Cardiac fibroblast (primary cell): ENCODE measurements at places on chromosomes 3 and 15.

DNA sequence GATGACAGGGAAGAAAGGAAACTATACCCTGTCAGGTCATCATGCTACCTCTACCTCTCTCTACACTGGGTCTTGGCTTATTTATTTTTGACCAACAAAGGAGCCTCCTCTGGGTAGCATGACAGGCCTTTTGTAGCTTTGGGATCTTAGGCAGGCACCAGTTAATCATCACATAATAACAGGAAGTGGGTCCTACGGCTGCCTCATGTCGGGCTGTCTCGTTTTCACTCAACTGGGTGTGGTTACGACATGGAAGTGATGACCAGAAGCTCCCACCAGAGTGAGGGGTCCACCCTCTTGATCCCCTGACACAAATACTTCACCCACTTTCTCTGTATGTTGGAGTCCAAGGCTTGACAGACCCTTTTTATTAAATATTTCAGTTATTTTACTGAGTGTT lies 105.3 kb downstream of the CD47 start:
- DNase-seq = peak; percentile 60

GRCh38 chr15:42808913-42809312 lies 72.0 kb upstream of the CDAN1 start:
- no peak for DNase-seq

GRCh38 chr3:46910166-46910760 lies 32.7 kb downstream of the PTH1R start:
- no peak for DNase-seq

GRCh38 chr15:26235864-26236263 lies 372.7 kb upstream of the ATP10A start:
- DNase-seq = no peak
